Renal cortex interstitium (tissue), 15 donors: ENCODE measurements at places on chromosomes 16 and 17.

DNA sequence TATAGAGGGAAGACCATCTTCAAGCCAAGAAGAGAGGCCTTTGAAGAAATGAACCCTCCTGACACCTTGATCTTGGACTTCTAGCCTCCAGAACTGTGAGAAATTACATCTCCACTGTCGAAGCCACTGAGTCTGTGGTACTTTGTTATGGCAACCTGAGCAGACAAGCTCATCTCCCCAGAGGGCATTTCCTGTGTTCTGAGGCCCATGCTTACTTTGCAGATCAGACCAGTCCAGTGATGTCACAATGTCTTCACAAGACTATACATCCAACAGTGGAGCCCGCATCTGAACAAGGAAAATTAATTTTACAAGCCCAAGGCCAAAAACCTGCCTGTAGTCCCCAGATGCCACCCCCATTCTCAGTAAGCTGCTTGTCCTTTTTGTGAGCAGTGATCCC lies 14.8 kb upstream of the C17orf113 start:
- DNase-seq, result no peak

DNA sequence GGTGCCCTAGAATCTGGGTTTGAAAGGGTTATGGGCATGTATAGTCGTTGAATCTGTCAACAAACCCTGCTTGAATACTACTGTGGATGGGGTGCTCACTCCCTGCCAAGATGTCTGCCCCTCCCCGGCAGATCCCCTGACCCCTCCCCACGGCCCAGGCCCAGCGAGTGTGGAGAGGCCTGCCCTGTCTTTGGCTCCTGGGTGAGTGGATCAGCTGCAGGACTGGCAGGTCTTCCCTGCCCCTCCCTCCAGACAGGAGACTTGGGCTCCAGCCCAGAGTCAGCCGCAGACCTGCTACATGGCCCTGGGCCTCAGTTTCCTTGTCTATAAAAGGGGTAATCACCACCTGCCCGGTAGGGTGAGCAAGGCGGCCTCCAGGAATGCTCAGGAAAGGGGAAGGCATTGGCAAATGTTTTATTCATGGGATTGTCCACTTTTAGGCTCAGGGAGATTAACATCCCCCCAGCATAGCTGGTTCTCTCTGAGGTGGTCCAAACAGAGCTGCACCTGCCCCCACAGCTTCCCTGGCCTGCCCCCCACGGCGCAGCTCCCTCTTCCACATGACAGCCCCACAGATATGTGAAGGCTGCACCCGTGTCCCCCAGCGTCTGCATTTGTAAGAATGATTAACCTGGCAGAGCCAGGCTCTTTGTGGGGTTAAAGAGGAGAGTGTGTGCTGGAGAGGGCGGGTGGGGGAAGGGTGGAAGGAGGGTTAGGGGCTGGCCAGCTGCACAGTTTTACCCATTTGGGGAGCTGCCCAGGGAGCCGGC lies 18.5 kb upstream of the SPNS2 start:
- DNase-seq, result no peak

GRCh38 chr17:51818777-51819176 lies 339.7 kb downstream of the CA10 start:
- DNase-seq, result no peak

- no peak for DNase-seq
Measured at GRCh38 chr17:73689596-73690275, 45.5 kb upstream of the SDK2 start.

GRCh38 chr16:47250983-47251382 lies 107.2 kb upstream of the NETO2 start:
- DNase-seq, result no peak

DNA sequence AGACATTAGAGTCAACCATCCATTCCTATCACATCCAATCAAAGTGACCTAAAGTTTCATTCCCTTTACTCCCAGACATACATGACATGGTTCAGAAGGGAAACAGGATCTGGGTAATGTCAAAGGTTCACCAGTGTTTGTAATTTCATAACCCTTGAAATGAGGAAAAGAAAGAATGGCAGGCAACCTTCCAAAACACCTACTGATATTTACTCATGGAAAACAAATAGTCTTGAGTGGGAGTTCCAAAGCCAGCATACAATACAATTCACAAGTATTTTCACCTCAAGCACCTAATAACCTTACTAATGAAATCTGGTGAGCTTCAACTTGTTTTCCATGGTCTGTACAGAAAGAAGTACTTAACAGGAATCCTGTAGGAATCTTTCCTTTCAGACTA lies 72.5 kb upstream of the AXIN2 start:
- DNase-seq, result no peak

DNA sequence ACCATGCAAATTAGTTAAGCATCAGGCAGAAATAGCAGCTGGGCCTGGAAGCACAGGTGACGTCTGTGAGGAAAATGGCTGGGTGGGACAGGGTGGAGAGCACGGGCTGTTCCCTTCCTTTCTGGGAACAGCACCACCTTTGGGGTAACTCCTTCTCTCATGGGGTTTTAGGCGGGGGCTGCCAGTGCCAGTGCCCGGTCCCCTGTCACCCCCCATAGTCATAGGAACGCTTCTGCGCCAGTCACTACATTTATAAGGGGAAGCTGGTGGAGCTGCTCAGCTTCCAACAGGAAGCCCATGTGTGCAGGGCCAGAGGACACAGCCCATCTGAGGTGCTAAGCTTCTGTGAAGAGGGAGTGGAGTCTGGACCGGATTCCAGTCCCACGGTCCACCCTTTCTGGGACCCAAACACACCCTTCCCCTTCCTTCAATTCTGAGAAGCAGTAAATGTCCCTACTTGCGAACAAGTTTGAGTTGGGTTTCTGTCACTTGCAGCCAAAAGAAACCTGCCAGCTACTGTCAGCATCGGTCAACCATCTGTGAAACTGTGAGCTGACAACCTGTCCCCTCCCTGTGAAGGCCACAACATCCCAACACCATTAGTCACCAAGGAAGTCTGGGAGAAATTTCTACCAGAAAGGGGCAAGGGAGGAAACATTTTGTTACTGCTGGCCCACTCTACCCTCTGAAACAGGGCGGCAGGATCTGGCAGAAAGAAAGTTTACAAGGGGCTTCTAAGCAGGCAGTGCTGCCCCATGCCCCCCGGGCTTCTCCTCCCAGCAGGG lies 86.0 kb upstream of the AMZ2 start:
- DNase-seq, result no peak

- DNase-seq, result no peak
Measured at GRCh38 chr17:8580952-8581658, 49.4 kb downstream of the MYH10 start.

DNA sequence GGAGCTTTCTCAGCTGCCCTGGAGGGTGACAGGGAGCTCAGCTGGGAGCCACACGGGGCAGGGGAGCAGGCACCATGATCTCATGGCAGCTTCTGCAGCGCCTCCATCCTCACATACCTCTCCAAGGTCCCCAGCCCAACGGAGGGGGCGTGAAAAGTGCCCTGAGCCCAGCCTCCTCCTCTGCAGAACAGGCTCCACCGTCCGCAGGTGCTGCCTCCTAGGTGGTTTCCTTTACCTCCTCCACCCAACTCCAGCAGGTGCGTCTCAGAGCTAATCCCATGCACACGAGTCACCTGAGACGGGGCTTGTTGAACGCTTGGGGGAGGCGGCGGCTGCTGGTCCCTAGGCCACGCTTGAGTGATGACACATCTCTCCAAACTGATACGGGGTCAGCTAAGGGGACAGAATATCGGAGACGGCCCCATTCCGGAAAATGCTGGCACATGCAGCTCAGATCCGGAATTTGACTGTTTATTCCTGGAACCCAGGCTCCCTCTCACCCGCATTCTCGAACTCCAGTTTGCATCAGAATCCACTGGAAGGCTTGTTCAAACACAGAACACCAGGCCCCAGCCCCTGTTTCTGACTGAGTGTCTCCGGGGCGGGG lies 387 bp upstream of the SLC38A8 start:
- DNase-seq, result no peak

GRCh38 chr17:82328141-82328993 lies 5.2 kb downstream of the SECTM1 start:
- no peak for DNase-seq

- DNase-seq, result no peak
Measured at GRCh38 chr17:28142305-28142704, 99.8 kb downstream of the NLK start.

GRCh38 chr16:73764321-73764720 lies 532.3 kb upstream of the PSMD7 start:
- no peak for DNase-seq

DNA sequence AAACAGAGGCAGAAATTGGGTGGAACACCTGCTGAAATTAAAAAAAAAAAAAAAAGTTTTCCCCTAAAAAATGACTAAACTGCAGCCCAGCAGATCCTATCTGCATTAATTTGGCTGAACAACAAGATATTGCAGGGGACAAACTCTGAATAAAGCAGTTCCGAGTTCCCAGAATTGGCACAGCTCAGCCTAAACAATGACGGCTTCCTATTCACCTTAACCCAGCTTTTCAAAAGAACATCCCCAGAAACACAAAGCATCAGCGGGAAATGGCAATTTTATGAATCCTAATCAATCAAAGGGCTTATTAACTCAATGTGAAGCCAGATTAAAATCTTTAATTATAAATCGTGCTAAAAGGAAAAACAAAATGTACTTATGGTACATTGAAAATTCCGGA lies 497.8 kb upstream of the ZFHX3 start:
- no peak for DNase-seq

DNA sequence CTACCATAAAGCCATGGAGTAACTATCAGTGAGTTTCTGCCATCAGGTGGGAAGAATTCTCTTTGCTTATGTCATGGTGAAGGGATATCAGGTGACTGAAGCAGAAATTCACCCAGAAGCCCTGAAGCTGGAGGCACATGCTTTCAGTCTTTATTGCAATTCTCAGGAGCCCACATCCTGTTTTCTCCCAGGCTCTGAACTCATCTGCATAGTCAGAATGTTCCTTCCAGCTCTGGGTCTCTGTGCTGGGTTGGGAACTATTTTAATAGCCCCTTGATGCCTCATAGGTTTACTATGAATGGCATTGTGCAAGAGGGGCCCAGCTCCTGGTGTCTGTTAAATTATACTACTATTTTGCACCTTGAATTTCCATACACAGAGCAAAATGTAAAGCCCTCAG lies 198.4 kb upstream of the SOX9 start:
- no peak for DNase-seq

DNA sequence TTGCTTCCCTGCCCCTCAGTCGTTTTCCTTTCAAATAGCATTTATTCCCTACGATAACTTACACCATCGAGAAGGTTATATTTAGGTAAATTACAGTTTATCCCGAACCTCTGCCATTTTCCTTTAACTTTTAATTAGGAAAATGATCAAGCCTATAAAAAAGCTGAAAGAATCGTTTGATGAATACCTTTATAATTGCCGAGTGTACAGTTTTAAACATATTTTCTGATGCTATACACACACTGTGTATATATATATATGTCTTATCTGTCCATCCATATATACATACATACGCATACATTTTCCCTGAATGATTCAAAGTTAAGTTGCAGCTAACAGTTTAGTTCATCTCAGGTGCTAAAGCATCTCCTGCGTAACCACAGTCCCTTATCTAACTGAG lies 56.6 kb upstream of the CRISPLD2 start:
- no peak for DNase-seq

DNA sequence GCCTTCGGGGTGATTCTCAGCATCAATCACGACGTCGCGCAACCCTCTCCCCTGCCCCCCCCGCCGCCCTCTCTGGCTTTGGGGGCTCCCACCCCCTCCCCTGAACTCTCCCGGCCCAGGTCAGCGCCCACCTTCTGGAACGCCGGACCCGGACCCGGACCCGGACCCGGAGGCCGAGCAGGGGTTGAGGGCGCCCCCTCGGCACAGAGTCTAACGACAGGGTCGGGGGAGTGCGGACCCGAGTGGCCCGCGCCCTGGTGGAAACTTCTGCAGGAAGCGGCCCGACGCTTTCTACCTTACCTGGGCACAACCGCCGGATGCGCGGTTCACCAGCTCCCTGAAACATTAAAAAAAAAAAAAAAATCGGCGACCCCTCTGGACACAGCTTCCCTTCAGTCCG lies 16.2 kb downstream of the SALL1 start:
- no peak for DNase-seq

DNA sequence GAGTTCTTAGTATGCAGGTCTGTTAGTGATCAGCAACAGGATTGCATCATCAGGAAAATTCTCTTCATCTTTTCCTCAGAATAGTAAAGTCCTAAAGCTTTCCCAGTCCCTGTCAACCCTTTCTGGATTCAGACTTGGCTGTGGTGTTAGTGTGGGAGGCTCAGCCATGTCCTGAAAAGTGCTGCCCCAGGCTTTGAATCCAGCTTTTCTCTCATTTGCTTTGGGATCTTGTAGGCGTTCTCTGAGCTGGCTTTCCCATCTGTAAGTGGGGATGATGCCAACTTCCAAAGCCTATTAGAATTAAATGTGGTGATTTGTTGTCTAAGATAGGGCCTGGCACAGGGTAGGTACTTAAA lies 3.0 kb downstream of the ALKBH5 start:
- no peak for DNase-seq

- DNase-seq, result no peak
Measured at GRCh38 chr17:45438931-45439610, 6.4 kb upstream of the ARHGAP27 start.

- DNase-seq, result no peak
Measured at GRCh38 chr16:586645-587590, 2.9 kb upstream of the RAB40C start.

DNA sequence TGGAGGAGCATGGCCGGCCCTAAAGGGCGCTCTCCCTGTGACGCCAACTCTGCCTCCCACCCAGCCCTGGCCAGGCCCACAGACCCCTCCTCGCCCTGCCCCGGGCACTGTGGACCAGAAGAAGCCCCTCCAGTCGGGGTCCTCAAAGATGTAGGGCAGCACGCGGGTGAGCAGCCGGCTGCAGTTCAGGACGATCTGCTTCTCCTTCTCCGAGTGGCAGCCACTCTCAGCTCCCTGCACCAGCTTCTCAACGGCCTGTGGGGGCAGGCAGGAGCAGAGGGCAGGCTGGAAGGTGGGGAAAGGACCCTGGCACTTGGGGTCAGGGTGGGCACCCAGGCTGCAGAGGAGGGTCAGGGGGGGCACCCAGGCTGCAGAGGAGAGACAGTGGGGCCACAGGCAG lies 8.9 kb downstream of the HID1 start:
- no peak for DNase-seq

DNA sequence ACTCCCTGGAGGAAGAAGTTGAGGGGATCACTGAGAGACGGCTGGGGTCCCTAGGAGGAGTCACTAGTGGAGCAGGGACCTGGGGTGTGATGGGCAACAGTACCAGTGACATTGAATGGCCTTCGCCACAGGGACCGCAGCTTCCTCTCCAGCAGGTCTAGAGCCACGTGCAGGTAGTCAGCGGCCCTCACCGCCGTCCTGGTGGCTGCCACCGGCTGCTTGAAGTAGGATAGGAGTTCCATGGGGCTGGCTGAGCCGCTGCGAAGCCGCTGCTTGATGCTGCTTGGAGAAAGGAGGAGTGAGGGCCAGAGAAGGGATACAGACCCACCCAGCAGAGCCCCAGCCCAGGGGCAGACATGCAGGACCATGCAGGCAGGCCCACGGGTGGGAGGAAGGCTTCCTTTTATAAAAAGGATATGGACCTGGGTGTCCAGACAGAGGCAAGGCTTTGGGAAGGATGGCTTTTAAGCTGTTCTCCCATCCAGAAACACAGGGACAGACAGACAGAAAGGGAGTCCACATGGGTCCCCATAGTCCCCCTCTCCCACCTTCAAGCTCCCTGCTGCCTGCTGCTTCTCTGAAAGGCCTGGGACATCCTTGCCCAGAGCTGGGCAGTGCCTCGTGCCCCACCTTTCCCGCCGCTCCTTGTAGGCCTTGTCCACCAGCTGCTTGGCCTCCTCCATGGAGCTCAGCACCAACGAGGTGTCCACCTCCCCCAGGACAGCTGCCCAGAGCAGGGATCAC lies 827 bp downstream of the MPO start:
- DNase-seq, result no peak
